ENCODE measurements at places on chromosomes 1 and 21.
A peak's percentile ranks its signal among the peaks of the same experiment; 100 is the strongest.

- DNase-seq = no peak
- H3K4me3 ChIP-seq = no peak overlapping the region
- no peaks in the 10 kb centered on the region for H3K27me3 ChIP-seq
- H3K4me1 ChIP-seq = no peaks in the 10 kb centered on the region
- no peaks in the 10 kb centered on the region for H3K36me3 ChIP-seq
Measured at GRCh38 chr1:192983349-192983980, 75.7 kb downstream of the UCHL5 start.

- DNase-seq = no peak
- H3K36me3 ChIP-seq = no peaks in the 10 kb centered on the region
- H3K27me3 ChIP-seq = no peaks in the 10 kb centered on the region
Measured at GRCh38 chr1:29267321-29268070, 31.2 kb downstream of the PTPRU start.

- H3K4me3 ChIP-seq = no peak overlapping the region
- H3K36me3 ChIP-seq = peaks cover 16% of the 10 kb centered on the region
- no peaks in the 10 kb centered on the region for H3K27me3 ChIP-seq
- DNase-seq = no peak
Measured at GRCh38 chr1:11151826-11152612, 37.1 kb upstream of the ANGPTL7 start.

GRCh38 chr1:168472223-168472622, 71.6 kb downstream of the XCL2 start:
- peaks cover 20% of the 10 kb centered on the region for H3K4me1 ChIP-seq
- DNase-seq = no peak
- H3K36me3 ChIP-seq = no peaks in the 10 kb centered on the region
- H3K4me3 ChIP-seq = no peak overlapping the region
- H3K27ac ChIP-seq = no peak overlapping the region
- no peaks in the 10 kb centered on the region for H3K27me3 ChIP-seq

DNA sequence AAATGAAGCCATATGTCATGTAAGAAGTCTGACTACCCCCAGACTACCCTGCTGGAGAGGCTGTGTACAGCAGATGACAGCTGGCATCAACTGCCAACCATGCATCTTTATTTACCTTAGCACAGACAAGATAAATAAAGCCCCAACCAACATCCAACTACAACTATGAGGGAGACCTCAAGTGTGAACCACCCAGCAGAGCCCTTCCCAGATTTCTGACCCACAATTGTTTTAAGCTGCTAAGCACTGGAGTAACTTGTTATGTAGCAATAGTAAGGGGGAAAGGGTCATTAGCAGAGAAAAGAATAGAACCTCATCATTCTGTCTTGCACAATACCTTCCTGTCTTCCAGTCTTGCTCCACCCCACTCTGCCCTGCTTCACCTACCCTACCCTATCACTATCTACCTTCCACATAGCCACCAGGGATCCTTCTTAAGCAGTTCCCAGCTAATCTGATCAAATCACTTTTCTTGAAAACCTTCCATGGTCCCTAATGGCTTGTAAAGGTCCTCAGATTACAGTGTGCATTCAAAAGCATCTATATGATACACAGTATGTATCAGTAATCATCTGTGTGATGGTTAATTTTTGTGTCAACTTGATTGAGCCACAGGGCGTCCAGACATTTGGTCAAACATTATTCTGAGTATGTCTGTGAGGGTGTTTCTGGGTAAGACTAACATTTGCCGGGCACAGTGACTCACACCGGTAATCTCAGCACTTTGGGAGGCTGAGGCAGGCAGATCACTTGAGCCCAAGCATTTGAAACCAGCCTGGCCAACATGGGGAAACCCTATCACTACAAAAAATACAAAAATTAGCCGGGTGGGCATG, 19.6 kb upstream of the RBM15 start:
- H3K36me3 ChIP-seq = no peaks in the 10 kb centered on the region
- no peak overlapping the region for H3K27ac ChIP-seq
- DNase-seq = no peak
- H3K4me3 ChIP-seq = no peak overlapping the region
- H3K4me1 ChIP-seq = no peaks in the 10 kb centered on the region
- no peaks in the 10 kb centered on the region for H3K27me3 ChIP-seq

GRCh38 chr1:101081496-101082488, 56.2 kb upstream of the DPH5 start:
- H3K27ac ChIP-seq = no peak overlapping the region
- DNase-seq = no peak
- H3K36me3 ChIP-seq = no peaks in the 10 kb centered on the region
- no peaks in the 10 kb centered on the region for H3K27me3 ChIP-seq

DNA sequence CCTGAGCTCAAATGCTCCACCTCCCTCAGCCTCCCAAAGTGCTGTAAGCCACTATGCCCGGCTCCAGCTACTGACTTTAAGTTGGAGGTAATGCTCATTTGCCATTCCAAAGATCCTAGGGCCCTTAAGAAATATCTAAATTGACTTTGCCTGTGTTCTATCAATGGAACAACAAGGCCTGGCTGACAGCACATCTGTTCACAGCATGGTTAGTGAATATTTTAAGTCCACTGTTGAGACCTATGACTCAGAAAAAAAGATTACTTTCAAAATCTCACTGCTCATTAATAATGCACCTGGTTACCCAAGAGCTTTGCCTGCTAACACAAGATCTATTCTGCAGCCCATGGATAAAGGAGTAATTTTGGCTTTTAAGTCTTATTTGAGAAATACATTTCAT, 3.5 kb upstream of the SSX2IP start:
- H3K27ac ChIP-seq = no peak overlapping the region
- DNase-seq = no peak
- peaks cover 31% of the 10 kb centered on the region for H3K4me1 ChIP-seq

- H3K27ac ChIP-seq = no peak overlapping the region
- no peaks in the 10 kb centered on the region for H3K27me3 ChIP-seq
- DNase-seq = peak; percentile 52
- H3K36me3 ChIP-seq = no peaks in the 10 kb centered on the region
- H3K4me1 ChIP-seq = no peaks in the 10 kb centered on the region
Measured at GRCh38 chr1:36520771-36521420, 38.2 kb upstream of the CSF3R start.

GRCh38 chr1:183185941-183186490, at the start of gene LAMC2:
LAMC2 (plus strand) TSS chr1:183186264; CDS start chr1:183186353, 89 bp downstream.
- no peak for DNase-seq
- peak within 1 kb of the TSS; percentile 40 for H3K4me3 ChIP-seq
- H3K4me1 ChIP-seq = peaks cover 19% of the 10 kb centered on the region
- peak within 1 kb of the TSS; percentile 52 for H3K27ac ChIP-seq

- DNase-seq = no peak
- H3K4me3 ChIP-seq = no peak overlapping the region
- H3K4me1 ChIP-seq = peaks cover 33% of the 10 kb centered on the region
- H3K36me3 ChIP-seq = no peaks in the 10 kb centered on the region
Measured at GRCh38 chr1:243842978-243843511, 7.0 kb downstream of the AKT3 start.

- no peak for DNase-seq
- peaks cover 20% of the 10 kb centered on the region for H3K4me1 ChIP-seq
- H3K4me3 ChIP-seq = no peak overlapping the region
- no peak overlapping the region for H3K27ac ChIP-seq
Measured at GRCh38 chr1:151968058-151968457, 25.6 kb downstream of the S100A10 start.

- no peaks in the 10 kb centered on the region for H3K36me3 ChIP-seq
- no peaks in the 10 kb centered on the region for H3K27me3 ChIP-seq
- no peak for DNase-seq
Measured at GRCh38 chr21:38258521-38259485, 2.0 kb downstream of the KCNJ15 start.

- no peaks in the 10 kb centered on the region for H3K27me3 ChIP-seq
- no peaks in the 10 kb centered on the region for H3K4me1 ChIP-seq
- no peak overlapping the region for H3K27ac ChIP-seq
Measured at GRCh38 chr1:198605406-198605805, 33.4 kb upstream of the PTPRC start.

GRCh38 chr1:1883092-1883873, 7.6 kb downstream of the GNB1 start:
- peaks cover 93% of the 10 kb centered on the region for H3K4me1 ChIP-seq
- no peak overlapping the region for H3K27ac ChIP-seq
- no peaks in the 10 kb centered on the region for H3K36me3 ChIP-seq
- no peak overlapping the region for H3K4me3 ChIP-seq

- H3K27ac ChIP-seq = no peak overlapping the region
- no peaks in the 10 kb centered on the region for H3K36me3 ChIP-seq
- no peak for DNase-seq
- H3K4me3 ChIP-seq = no peak overlapping the region
Measured at GRCh38 chr1:205239078-205239477, 11.3 kb downstream of the TMCC2 start.

- H3K4me3 ChIP-seq = no peak overlapping the region
- no peak for DNase-seq
- no peak overlapping the region for H3K27ac ChIP-seq
- no peaks in the 10 kb centered on the region for H3K36me3 ChIP-seq
Measured at GRCh38 chr1:88608139-88608943, 75.7 kb upstream of the PKN2 start.

DNA sequence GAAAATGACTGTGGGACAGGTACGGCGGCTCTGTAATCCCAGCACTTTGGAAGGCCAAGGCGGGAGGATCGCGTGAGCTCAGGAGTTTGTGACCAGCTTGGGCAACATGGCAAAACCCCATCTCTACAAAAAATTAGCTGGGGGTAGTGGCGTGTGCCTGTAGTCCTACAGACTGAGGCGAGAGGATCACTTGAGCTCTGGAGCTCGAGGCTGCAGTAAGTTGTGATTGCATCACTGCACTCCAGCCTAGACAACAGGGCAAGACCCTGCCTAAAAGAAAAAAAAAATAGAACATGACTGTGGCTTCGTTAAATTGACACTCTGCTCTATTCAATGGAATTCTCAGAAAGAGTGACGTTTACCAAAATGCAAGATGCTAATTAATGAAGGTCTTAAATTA, 3.9 kb upstream of the DBT start:
- no peaks in the 10 kb centered on the region for H3K36me3 ChIP-seq
- peaks cover 15% of the 10 kb centered on the region for H3K4me1 ChIP-seq
- H3K27me3 ChIP-seq = no peaks in the 10 kb centered on the region
- no peak for DNase-seq
- no peak overlapping the region for H3K4me3 ChIP-seq

DNA sequence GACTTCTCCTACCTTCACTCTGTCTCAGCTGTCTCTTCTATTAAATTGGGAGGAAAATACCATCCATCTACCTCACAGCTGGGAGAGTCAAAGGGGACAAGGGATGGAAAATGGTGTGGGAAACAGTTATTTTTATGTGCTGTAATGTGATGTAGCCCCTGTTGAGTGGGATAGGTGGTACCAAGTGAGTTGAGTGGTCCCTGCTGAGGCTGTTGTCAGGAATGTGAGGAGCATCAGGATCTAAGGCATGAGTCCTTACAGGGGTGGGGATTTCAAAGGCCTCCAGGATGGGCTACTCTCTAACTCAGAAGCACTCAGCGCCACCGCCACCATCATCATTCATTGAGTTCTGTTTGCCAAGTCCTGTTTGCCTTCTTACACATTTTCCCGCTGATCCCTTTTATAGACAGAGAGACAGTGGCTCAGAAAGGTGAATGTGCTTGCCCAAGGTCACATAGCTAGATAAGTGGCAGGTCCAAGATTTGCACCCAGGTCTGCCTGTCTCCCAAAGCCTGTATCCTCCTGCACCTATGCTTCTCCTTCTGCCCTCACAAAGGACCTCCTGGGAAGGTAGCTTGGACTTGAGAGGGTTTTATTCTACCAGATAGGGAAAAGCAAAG, 4.6 kb upstream of the ID3 start:
- H3K27me3 ChIP-seq = no peaks in the 10 kb centered on the region
- H3K4me1 ChIP-seq = peaks cover 42% of the 10 kb centered on the region
- H3K27ac ChIP-seq = peak overlapping the region; percentile 86
- H3K36me3 ChIP-seq = no peaks in the 10 kb centered on the region
- no peak overlapping the region for H3K4me3 ChIP-seq
- DNase-seq = no peak

DNA sequence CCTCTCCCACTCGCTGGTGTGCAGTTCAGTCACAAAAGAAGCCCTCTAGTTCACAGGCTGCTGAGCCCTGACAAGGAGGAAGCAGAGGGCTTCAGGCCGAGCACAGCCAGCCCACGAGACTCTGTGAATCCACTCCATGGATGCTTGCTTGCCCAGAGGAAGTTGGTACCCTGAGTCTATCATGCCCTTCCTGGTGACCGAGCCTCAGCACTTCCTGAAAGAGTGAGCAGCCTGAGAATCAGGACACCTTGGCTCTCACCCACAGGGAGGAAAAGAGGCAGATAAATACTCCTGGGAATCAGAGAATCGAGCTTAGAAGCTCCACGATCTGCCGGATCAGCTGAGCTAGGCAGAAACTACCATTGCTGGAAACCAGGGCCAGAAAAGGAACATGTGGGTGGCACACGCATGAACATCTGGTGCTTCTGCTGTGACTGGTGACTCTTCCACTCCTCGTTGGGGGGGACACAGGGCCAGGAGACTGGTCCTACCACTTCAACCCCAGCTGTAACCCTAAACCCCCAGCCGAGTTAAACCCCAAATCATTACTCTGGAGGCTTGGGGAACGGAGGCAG, 376.3 kb upstream of the CAMK1G start:
- H3K4me3 ChIP-seq = peak overlapping the region; percentile 36
- no peak overlapping the region for H3K27ac ChIP-seq
- no peaks in the 10 kb centered on the region for H3K27me3 ChIP-seq
- no peak for DNase-seq
- H3K4me1 ChIP-seq = peaks cover 18% of the 10 kb centered on the region
- no peaks in the 10 kb centered on the region for H3K36me3 ChIP-seq

GRCh38 chr1:163807331-163808049, 485.7 kb downstream of the NUF2 start:
- no peak for DNase-seq
- H3K27ac ChIP-seq = no peak overlapping the region
- no peaks in the 10 kb centered on the region for H3K27me3 ChIP-seq
- H3K4me1 ChIP-seq = no peaks in the 10 kb centered on the region

- H3K4me1 ChIP-seq = no peaks in the 10 kb centered on the region
- no peak overlapping the region for H3K27ac ChIP-seq
- H3K4me3 ChIP-seq = no peak overlapping the region
- no peaks in the 10 kb centered on the region for H3K36me3 ChIP-seq
- no peak for DNase-seq
- H3K27me3 ChIP-seq = no peaks in the 10 kb centered on the region
Measured at GRCh38 chr1:112537456-112537855, 28.7 kb downstream of the WNT2B start.

DNA sequence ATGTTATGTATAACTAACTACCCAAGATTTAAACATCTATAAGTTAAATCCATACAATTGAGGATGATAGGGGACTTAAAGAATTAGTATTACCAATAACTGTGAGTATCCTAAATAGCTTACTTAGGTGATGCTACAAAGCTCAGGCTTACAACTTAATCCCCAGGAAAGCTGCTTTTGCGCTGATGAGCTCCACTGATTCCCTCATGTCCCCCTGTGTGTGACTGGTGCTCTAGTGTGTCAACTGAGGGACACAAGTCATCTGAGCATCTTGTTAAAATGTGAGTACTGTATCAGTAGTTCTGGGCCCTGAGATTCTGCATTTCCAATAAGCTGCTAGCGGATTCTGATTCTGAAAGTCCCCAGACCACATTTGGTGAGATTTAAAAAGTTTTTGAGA, 1458.8 kb downstream of the MRPL39 start:
- H3K27me3 ChIP-seq = no peaks in the 10 kb centered on the region
- H3K4me3 ChIP-seq = no peak overlapping the region

- H3K4me1 ChIP-seq = no peaks in the 10 kb centered on the region
- peak; percentile 29 for DNase-seq
Measured at GRCh38 chr1:152497273-152497672, 13.3 kb upstream of the LCE5A start.

GRCh38 chr1:12314333-12314903, 84.6 kb downstream of the VPS13D start:
- peak overlapping the region; percentile 62 for H3K27ac ChIP-seq
- H3K36me3 ChIP-seq = no peaks in the 10 kb centered on the region
- DNase-seq = no peak
- H3K27me3 ChIP-seq = no peaks in the 10 kb centered on the region
- peaks cover 27% of the 10 kb centered on the region for H3K4me1 ChIP-seq
- H3K4me3 ChIP-seq = no peak overlapping the region
